ENCODE measurements at places on chromosomes 2 and 18.

DNA sequence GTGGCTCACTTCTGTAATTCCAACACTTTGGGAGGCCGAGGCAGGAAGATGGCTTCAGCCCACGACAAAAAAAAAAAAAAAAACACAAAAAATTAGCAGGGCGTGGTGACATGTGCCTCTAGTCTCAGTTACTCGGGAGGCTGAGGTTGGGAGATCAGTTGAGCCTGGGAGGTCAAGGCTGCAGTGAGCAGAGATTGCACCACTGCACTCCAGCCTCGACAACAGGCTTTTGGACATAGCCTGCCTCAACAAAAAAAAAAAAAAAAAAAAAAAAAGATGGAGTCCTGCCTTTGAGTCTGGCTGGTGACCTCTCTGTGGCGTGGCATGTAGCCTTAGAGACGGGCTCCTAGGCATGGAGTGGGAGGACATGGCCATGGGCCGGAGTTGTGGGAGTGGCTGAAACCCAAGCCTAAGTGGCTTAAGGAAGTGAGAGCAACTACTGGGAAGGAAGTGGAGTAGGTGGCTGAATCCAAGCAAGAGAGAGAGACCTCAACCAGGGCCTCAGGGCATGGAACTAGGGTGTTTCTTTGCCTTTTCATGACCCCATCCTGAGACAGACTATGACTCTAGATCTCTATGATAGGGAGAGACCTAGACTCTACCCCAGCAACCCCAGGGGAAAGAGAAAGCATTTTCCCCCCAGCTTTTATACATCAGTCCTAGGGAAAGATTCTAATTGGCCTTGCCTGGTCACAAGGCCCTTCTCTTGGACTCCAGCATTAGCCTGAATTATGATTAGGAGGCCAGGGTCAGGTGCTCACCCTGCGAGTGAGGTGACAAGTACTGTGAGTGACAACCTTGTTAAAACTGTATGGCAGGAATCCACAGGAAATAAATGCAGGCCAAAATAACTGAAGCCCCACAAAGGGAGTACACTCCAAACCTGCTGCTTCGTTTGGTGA, 34.2 kb downstream of the NPAS2 start:
- DNase-seq, result peak; percentile 90

DNA sequence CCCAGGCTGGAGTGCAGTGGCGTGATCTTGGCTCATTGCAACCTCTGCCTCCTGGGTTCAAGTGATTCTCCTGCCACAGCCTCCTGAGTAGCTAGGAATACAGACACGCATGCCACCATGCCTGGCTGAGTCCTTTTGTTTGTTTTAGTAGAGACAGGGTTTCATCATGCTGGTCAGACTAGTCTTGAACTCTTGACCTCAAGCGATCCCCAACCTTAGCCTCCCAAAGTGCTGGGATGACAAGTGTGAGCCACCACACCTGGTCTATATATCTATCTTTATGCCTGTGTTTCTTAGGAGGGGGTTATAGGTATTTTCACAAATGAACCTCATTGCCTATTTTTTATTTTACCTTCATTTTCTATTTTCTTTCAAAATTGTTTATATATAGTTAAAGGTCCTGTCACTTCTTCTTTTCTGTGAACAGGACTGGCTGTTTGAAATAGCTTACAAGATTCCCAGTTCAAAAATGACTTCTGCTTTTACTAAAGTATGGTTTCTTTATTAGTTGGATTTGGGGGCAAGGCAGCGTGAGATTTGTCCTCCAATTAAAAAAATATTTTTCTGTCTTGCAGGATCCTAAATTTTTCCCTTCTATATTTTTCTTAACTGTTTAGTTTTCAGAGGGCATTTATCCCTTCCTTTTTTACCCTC, 16.4 kb upstream of the MARCHF7 start:
- DNase-seq, result peak; percentile 50

DNA sequence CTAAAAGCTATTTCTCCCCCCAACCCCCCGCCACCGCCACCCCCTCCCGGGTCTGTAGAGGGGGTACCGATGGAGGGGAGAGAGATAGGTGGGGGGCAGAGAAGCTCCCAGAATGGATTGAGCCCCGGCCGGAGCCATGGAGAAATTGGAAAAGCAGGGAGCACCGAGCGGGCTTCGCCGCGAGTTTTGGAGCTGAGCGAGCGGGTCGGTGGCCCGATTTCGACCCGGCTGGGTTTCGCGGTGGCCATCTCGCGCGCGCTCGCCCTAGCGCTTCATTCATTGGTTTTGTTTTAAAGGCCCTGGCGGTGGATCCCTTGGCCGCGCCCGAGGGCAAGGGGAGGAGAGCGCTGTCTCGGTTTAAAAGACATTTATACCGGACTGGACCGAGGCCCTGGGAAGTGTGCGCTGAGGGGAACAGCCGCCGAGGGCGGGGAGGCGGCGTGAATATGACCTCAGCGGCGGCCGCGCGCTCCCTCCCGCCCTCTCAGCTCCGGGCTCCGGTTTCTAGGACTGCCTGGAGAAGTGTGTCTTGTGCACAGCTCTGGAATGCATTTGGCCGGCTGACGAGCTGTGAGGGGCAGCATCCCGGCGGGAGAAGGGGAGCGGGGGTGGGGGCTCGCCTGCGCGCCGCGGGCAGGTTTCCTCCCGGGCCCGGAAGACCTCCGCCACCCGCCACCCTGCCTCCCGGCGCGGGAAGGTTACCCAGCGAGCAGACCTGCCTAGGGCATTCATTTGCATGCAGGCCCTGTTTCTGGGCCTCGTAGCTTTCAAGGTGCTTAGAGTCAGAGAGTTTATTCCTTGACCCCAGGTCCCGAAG, 1.7 kb upstream of the SMAD7 start:
- DNase-seq, result peak; percentile 92

- DNase-seq, result no peak
These were observed 459.4 kb upstream of the UBE2E3 start for GRCh38 chr2:180520921-180521581.

GRCh38 chr2:182897137-182897536, 30.7 kb upstream of the FRZB start:
- no peak for DNase-seq

DNA sequence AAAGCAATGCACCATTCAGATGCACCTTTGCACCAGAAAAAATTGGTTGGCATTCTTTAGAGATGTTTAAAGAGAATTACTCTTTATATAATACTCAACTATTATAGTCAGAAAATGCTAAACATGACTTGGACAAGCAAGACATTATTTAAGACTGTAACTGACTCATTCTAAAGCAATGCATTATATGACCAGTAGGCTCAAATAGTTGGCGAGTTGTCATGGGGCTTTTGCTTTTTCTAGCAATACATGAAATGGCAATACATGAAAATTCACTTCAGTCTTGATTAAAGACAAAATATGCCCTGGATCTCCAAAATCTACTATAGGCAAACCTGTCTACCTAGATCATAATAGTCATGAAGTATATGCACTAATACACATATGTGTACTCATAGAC, 216.9 kb upstream of the VWC2L start:
- DNase-seq, result no peak

DNA sequence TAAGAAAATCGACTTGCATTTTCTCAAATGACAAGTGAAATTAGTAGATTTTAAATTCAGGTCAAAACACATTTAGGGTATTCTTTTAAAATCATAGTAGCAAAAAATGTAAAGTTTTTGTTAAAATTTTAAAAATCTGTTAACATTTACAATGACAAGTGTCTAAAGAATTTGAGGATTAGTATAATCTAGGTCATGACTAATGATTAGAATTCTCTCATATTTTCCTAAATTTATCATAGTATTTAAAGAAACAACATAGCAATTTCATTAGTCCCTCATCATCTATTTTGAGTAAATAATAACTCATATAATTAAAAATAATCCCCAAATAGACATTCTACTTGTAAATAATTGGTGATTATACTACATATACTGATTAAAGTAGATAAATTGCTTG, 23.6 kb downstream of the THUMPD2 start:
- no peak for DNase-seq

GRCh38 chr2:149849591-149849990, 262.0 kb upstream of the MMADHC start:
- no peak for DNase-seq

- no peak for DNase-seq
These were observed 50.4 kb downstream of the NCKAP5 start for GRCh38 chr2:133517876-133518275.

DNA sequence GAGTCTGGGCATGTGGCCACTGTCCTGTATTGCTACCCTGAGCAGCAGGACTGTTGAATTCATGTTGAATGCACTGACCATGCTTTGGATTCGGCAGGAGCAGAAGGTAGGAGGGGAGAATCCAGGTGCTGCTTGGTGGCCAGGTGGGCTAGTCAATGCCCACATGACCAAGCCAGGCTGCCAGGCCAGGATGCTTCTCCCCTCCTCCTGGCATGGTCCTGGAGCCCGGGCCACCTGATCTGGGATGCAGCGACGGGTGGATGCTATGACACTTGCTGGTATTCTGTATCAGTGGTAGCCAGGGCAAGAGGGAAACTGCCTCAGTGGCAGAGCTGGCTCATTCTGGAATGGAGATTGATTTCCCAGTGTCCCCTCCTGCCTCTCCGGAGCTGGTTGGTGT, 14.8 kb upstream of the SIX2 start:
- no peak for DNase-seq

- peak; percentile 93 for DNase-seq
These were observed 50.2 kb upstream of the DTNA start for GRCh38 chr18:34659579-34660517.

Data from suppressor macrophage (primary cell).